ENCODE measurements at places on chromosomes 5 and 9. TPM values are rescaled to one million over a fixed set of nuclear protein-coding genes. Genes with fewer than 3 reads are reported as not detected.
A peak's percentile ranks its signal among the peaks of the same experiment; 100 is the strongest.

DNA sequence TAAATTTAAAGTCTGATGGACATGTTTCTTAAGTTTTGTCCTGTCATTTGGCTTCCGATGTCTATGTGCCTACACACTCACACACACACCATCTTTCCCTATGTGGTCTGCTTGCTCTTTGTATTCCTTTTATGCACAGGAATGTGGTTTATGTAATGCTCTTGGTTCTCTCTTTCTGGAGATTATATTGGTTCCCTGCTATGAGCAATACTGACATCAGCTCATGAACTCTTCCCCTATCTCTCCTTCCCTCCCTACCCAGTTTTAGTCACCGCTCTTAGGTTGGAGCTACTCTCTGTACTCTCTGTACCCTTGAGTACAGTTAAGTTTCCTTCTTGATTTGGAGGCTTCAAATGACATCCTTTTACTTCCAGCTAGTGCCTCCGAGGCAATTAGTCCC is 77.9 kb upstream of the MVB12B start:
- peak; percentile 97 for DNase-seq

DNA sequence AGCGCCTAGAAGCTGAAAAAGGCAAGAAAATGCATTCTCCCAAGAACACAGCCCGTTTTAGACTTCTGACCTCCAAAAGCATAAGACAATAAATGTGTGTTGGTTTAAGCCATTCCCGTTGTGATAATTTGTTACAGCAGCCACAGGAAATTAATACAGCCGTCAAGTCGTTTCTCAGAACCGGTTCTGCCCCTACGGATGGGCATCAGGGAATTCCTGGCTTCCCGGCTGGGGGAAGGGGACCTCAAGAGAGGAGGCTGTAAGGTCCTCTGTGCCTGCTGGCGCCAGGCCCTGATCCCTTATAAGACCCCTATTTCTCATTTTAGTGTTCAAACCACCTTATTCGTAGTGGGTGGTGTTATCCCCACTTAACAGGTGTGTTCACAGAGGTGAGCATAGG is 50.6 kb upstream of the RPL26L1 start:
- no peak for DNase-seq

DNA sequence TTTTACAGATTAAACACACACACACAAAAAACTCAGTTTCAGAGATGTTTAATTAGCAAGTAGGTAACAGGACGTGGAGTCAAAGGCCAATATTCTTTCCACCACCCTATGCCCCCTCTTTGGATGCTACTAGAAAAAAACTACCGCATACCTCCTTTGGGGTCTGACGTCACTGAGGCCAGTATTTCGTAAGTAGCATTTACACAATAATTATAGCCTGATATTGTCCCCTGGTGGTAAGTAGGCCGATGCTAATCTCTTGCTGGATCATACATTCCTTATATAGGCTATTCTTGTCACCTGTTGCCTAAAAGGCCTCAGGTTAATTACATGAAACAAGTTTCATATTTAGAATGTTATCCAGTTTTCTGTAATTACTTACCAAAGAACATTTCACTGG is 21.0 kb upstream of the SMARCA2 start:
- DNase-seq = no peak

- no peak for DNase-seq
These were observed 716.5 kb downstream of the MTRR start for GRCh38 chr5:8585230-8586018.

DNA sequence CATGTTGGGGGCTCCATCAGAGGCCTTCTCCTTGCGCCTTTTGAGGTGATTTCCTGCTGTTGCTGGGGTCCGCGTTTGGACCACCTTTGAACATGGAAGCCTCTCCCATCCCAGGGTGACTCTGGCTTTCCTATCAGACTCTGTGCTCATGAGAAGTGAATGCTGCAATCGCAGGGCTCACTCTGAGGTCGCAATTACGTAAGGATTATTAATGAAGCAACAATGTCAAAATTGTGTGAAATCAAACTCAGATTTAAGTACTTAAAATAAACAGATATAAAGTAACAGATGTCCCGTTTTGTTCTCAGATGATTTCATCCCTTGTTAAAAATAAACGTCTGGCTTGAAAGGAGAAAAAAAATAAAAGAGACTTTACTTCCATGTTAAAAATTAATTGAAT is 634.2 kb downstream of the BNC2 start:
- DNase-seq = peak; percentile 91

- peak; percentile 19 for DNase-seq
These were observed 735 bp downstream of the PTGR1 start for GRCh38 chr9:111598733-111599091.

GRCh38 chr9:134346151-134346550 is 19.9 kb downstream of the RXRA start:
- DNase-seq = no peak

DNA sequence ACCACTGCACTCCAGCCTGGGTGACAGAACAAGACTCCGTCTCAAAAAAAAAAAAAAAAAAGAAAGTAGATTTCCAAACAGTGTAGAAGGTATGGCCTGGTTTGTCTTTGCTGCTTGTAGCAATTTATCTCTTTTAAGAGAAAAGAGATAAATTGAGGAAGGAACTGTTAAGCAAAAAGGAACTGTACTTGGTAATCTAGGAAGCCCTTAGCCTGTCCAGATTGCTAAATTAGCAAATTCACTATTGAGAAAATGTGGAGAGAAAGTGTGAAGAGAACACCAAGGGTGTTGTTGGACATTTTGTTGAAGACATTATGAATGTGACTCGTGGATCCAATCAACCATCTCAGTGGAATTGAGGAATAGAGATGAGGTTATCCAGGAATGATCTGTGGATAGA is 13.0 kb upstream of the SUSD3 start:
- DNase-seq = no peak

GRCh38 chr5:15516486-15516885 is 16.5 kb downstream of the FBXL7 start:
- DNase-seq = no peak

GRCh38 chr5:132751971-132752580 is 4.8 kb downstream of the CCNI2 start:
- DNase-seq = no peak

DNA sequence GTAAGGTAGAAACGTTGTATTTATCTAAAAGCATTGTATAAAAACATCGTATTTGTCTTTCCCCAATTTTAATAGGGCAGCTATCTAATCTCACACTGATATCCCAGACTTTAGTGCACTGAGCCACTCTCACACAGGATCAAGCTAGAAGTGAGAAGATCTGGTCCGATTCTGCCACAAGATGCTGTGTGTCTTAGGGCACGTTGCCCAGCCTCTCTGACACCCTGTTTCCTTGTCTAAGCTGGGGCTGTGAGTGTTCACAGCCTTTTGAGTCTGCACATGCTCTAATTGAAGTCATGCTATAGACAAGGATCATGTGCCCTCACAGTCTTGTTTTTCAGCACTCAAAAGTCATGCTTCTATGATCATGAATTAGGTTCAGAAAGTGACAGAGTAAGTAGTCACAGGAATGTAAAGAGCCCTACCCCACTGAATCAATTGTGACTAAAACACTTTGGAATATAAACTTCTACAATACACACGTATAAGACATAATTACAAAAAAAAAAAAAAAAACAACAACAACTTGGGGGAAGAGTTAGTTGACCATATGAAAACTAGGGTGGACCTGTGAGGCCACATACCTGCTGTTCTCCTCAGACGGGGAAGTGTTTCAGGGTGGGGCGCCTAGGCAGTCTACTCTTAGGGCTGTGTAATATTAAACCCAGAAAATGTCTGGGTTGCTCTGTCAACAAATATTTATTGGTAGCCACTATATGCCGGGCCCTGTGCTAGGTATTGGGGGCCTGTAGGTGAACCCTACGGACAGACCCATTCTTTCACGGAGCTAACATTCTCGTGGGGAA is 893 bp upstream of the ABLIM3 start:
- DNase-seq = no peak

Gene ADAMTS6
- 37.1 TPM for total RNA-seq
